ENCODE measurements at places on chromosomes 3 and 15.
A peak's percentile ranks its signal among the peaks of the same experiment; 100 is the strongest.

- peaks cover 27% of the 10 kb centered on the region for H3K4me1 ChIP-seq
- no peaks in the 10 kb centered on the region for H3K36me3 ChIP-seq
- no peak overlapping the region for H3K27ac ChIP-seq
- H3K27me3 ChIP-seq: peaks cover 44% of the 10 kb centered on the region
Observed at GRCh38 chr15:65081758-65082157, 5.2 kb downstream of the KBTBD13 start.

DNA sequence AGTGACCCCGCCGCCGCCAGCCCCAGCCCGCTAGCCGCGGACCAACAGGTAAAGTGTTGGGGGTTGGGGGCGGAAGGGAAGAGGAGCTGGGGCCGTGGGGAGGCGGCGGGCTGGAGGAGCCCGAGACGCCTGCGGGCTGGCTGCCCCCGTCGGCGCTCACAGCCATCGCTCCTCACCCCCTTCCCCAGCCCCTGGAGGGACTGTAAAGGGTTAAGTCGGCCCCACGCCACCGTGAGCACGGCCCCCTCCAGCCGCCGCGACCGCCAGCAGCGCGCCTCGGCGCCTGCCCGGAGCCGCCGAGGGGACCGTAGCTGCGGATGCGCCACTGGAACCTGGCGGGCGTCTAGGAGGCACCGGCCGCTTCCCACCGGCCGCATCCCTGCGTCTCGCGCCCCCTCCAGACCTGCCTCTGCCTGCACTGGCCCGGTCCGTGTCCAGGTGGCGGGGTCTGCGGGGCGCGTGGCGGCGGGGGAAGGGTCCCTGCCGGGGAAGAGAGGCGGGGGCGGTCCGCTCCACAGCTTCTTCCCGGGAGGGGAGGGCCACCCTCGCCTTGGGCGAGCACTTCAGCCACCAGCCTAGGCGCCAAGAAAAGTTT, 522 bp downstream of the MED12L start:
- H3K27ac ChIP-seq: no peak overlapping the region
- no peaks in the 10 kb centered on the region for H3K36me3 ChIP-seq
- H3K27me3 ChIP-seq: peaks cover 52% of the 10 kb centered on the region
- peak; percentile 29 for DNase-seq

GRCh38 chr15:94021621-94022320, 209.6 kb upstream of the MCTP2 start:
- peaks cover 2% of the 10 kb centered on the region for H3K27me3 ChIP-seq
- no peak overlapping the region for H3K4me3 ChIP-seq
- H3K4me1 ChIP-seq: no peaks in the 10 kb centered on the region
- DNase-seq: no peak

- no peak for DNase-seq
- no peaks in the 10 kb centered on the region for H3K27me3 ChIP-seq
- no peaks in the 10 kb centered on the region for H3K4me1 ChIP-seq
- no peaks in the 10 kb centered on the region for H3K36me3 ChIP-seq
- no peak overlapping the region for H3K27ac ChIP-seq
- H3K4me3 ChIP-seq: no peak overlapping the region
Observed at GRCh38 chr3:155252535-155252934, 40.9 kb downstream of the STRIT1 start.

DNA sequence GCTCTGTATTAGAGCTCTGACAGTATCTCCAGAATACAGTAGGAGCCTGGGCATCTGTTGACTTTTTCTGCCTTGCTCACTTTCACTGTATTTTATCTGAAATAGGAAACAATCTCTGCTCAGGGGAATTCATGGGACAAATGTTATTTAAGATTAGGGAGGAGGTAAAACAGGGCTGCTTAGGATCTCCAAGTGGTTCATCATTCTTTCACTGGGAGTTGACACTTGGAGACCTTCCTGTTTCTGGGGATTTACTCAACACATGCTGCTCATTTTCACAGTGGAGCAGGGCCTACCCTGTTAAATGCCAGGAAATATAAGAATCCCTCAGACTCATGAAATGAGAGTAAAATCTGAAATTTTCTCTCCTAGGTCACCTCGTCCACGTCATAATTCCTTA, 185.5 kb downstream of the GAP43 start:
- no peak overlapping the region for H3K27ac ChIP-seq
- H3K27me3 ChIP-seq: peaks cover 34% of the 10 kb centered on the region
- H3K36me3 ChIP-seq: no peaks in the 10 kb centered on the region
- H3K4me3 ChIP-seq: no peak overlapping the region
- H3K4me1 ChIP-seq: no peaks in the 10 kb centered on the region

DNA sequence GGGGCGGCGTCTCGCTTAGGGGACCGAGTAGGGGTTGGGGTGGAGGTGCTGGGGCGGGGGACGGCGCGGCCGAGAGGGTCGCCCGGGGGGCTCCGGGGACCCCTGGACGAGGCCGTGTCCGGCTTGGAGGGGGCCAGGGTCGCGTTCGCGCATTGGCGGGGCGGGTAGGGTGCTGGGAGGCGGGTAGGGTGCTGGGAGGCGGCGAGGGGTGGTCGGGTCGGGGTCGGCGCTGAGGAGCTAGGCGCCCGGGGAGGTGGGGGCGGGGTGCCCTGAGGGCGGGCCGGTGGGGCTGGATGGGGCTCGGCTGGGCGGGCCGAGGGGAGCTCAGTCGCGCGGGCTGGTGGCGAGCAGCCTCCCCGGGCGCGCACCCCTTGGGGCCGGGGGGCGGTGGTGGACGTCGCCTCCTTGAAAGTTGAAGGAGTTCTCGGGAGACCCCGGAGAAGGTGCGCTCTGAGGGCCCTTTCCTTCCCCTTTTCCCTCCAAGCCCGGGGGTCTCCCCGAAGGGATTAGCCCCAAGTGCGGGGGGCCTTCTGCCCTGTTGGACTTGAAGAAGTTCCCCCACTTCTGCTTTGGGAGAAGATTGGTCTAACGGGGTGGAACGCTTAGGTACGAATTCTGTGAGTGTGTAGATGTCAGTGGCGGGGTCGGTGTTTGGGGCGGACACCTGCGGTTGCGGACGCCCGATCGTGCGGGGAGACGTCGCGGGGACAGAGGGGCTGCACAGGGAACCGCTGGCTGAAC, 543 bp downstream of the MEF2A start:
- H3K36me3 ChIP-seq: peaks cover 2% of the 10 kb centered on the region
- peaks cover 7% of the 10 kb centered on the region for H3K27me3 ChIP-seq
- H3K4me3 ChIP-seq: peak overlapping the region; percentile 93
- DNase-seq: peak; percentile 50
- H3K4me1 ChIP-seq: peaks cover 42% of the 10 kb centered on the region
- H3K27ac ChIP-seq: peak overlapping the region; percentile 84

DNA sequence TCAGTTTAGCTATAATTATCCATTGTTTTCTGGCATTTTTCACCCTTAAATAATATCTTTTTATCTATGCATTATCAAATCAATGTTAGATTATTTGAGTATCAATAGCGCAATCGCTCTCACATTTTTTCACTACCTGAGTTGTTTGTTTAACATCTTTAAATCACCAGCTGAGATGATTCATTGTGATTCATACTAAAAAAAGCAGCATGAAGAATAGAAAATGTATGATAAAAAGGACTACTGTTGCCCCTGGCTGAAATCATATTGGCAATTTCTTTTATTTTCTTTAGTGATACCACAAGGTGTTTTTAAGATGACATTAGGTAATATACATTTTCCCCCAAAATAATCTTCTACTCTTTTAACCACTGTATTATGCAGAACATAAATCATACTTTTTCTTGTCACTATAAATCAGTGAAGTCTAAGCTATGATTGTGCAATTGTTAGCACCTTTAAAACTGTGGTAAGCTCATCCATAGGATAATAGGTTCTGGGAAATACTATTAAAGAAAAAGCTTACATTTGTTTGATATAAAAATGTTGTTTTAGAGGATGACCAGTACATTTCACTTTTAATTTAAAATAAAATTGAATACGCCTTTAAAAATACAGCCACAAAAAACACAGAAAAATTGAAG, 889.1 kb downstream of the NAALADL2 start:
- H3K27me3 ChIP-seq: no peaks in the 10 kb centered on the region
- H3K4me1 ChIP-seq: no peaks in the 10 kb centered on the region
- H3K27ac ChIP-seq: no peak overlapping the region
- DNase-seq: no peak

DNA sequence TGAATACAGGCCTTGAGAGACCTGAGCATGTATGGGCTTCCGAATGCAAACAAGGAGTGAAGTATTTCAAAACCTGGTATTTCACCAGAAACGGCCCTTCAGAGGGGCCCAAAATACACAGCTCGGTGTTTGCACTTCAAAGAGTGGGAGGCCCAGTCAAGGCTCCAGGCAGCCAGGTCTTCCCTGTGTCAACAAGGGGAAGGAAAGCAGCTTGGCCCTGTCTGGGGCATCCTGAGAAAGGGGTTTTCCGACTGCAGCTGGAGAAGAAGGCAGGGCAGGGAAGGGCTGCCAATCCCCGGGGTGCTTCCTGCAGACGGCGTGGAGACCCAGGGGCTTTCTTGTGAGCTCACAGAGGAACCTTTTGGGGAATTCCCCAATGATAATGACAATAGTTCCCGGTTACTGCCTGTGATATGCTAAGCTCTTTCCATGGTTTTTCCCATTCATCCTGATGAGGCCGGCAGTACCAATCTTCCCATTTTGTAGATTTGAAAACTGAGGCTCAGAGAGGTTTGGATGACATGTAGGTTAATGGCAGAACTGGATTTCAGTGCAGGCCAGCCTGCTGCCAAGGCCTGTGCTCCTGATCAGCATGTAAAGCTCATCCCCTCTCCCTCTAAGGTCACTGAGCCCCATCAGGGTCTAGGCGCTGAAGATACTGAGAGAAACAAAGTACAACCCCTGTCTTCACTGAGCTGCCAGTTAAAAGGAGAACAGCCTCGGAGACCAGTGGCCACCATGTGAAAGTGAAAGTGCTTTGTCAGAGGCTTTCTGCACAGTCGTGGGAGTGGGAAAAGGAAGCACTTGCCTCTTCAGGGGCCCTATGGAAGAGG, 43.0 kb upstream of the TLE3 start:
- peaks cover 27% of the 10 kb centered on the region for H3K27me3 ChIP-seq
- H3K36me3 ChIP-seq: no peaks in the 10 kb centered on the region
- peak overlapping the region; percentile 35 for H3K4me3 ChIP-seq
- DNase-seq: peak; percentile 37
- H3K4me1 ChIP-seq: peaks cover 37% of the 10 kb centered on the region

- no peaks in the 10 kb centered on the region for H3K36me3 ChIP-seq
- H3K27ac ChIP-seq: no peak overlapping the region
- H3K4me3 ChIP-seq: no peak overlapping the region
- DNase-seq: no peak
- H3K4me1 ChIP-seq: no peaks in the 10 kb centered on the region
Observed at GRCh38 chr3:157543501-157544035, 40.4 kb upstream of the VEPH1 start.

GRCh38 chr3:10581251-10581650, 75.9 kb upstream of the ATP2B2 start:
- DNase-seq: no peak
- no peak overlapping the region for H3K4me3 ChIP-seq
- H3K36me3 ChIP-seq: no peaks in the 10 kb centered on the region
- H3K27ac ChIP-seq: no peak overlapping the region

GRCh38 chr3:186722457-186722856, 5.3 kb downstream of the KNG1 start:
- H3K4me3 ChIP-seq: no peak overlapping the region
- no peak for DNase-seq
- H3K36me3 ChIP-seq: no peaks in the 10 kb centered on the region
- no peaks in the 10 kb centered on the region for H3K4me1 ChIP-seq

GRCh38 chr3:73029321-73029796, 32.1 kb upstream of the EBLN2 start:
- H3K27ac ChIP-seq: peak overlapping the region; percentile 32
- H3K27me3 ChIP-seq: no peaks in the 10 kb centered on the region
- DNase-seq: no peak

GRCh38 chr15:75067123-75067830, 43.9 kb downstream of the PPCDC start:
- peak overlapping the region; percentile 44 for H3K4me3 ChIP-seq
- DNase-seq: peak; percentile 84
- H3K4me1 ChIP-seq: peaks cover 59% of the 10 kb centered on the region
- H3K36me3 ChIP-seq: peaks cover 37% of the 10 kb centered on the region
- H3K27ac ChIP-seq: peak overlapping the region; percentile 89
- peaks cover 2% of the 10 kb centered on the region for H3K27me3 ChIP-seq

DNA sequence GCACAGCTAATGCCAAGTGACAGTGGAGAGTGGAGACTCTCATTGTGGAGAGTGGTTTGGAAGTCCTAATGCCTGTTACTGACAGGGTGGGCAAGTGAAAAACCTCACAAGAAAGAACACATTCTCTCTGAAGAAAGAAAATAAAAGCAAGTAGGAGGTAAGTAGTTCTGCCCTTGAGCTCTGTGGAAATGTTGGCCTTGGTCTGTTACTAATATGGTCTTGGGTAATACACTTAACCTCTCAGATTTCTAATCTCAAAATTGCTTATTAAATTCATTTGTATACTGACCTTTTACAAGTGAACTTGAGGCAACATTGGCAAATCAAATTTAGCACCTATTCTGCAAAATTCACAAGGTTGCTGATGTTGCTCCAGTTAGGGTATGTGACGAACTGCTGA, 291.6 kb upstream of the CBLB start:
- H3K36me3 ChIP-seq: peaks cover 28% of the 10 kb centered on the region
- H3K27ac ChIP-seq: no peak overlapping the region
- no peaks in the 10 kb centered on the region for H3K27me3 ChIP-seq
- H3K4me3 ChIP-seq: no peak overlapping the region
- no peaks in the 10 kb centered on the region for H3K4me1 ChIP-seq
- DNase-seq: no peak

DNA sequence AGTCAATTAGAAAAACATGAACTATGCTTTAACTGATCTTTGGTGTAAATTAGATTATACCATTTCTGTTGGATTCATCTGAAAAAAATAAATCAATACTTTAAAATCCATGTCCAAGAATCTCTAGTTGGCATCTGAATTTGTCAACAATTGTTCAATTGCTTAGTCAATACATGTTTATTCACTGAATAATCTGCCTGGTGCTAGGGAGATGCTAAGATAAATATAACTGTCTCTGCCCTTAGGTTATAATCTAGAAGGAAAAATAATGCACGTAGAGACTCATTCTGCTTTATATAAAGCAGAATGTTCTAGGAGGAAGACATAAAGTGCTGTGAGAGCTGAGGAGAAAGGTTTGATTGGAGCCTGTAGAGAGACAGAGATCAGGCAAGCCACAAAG, 537.2 kb upstream of the IL12A start:
- H3K4me1 ChIP-seq: no peaks in the 10 kb centered on the region
- peak overlapping the region; percentile 22 for H3K27ac ChIP-seq
- H3K36me3 ChIP-seq: no peaks in the 10 kb centered on the region
- no peaks in the 10 kb centered on the region for H3K27me3 ChIP-seq
- no peak overlapping the region for H3K4me3 ChIP-seq

Data from activated CD8-positive, alpha-beta T cell treated with anti-CD3 and anti-CD28 coated beads, Interleukin-2, amount 10 ng/mL, durations not matched to agents 7 days and 5 days (primary cell).